ENCODE measurements at places on chromosomes 7 and 10.
A peak's percentile ranks its signal among the peaks of the same experiment; 100 is the strongest.

DNA sequence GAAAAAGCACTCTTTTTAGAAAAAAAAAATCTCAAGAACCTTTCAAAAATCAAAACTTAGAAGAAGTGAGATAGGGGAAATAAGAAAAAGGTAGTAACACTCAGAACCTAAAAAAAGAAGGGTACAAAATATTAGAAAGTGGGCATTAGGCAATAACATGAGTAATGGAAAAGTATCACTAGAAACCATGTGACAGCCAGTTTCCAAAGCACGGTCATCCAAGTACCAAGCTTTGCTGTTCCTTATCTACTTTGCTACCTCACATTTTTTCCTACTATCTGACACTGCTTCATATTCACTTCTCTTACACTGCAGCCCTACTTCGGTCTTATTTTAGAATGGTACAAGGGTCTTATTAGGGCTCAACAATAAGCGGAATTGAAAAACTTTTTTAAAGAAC, 30.3 kb downstream of the IMMP2L start:
- no peak for DNase-seq

DNA sequence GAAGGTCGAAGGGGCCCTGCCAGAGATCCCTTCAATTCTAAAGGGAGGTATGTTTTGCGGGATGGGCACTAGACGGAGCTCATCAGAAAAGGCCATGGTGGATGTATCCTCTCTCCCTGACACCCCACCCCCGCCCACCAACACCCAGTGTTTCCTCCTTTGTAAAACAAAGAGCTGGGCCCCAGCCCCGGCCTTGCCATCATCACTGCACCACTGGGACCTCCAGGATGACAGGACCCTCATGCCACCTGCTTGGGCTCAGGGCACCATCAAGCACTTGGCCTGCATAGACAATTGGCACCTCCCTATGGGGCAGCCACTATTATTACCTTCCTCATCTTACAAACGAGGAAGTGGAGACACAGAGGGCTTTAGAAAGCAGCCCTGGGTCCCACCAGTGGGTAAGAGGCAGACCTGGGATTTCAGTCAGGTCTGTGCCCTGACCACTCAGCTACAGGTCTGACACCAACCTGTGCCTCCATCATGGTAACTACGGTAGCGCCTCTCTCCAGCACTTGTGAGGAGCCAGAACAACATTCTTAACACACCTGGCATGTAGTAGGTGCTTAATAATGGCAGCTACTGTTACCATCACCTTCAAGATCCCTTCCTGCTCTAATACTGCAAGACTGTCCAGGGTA, 2.0 kb downstream of the CALML3 start:
- DNase-seq: no peak

GRCh38 chr10:113433711-113434110, 119.1 kb upstream of the HABP2 start:
- DNase-seq: no peak

DNA sequence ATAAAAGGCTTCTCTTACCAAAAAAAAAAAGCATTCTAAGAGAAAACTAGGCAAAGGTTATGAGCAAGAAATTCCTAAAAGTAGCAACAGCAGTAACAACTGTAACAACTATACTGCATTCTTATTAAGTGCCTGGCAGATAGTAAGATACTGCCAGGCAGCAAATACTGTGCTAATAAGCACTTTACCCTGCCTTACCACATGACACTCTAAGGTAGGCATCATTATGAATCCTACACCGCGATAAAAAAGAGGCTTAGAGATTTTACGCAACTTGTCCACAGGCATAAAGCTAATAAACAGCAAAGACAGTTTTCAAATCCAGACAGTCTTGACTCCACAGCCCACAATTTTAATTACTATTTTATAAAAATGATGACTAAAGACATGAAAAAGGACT, 83.2 kb downstream of the USP6NL start:
- no peak for DNase-seq

GRCh38 chr10:7491230-7491629, 80.4 kb upstream of the SFMBT2 start:
- no peak for DNase-seq

DNA sequence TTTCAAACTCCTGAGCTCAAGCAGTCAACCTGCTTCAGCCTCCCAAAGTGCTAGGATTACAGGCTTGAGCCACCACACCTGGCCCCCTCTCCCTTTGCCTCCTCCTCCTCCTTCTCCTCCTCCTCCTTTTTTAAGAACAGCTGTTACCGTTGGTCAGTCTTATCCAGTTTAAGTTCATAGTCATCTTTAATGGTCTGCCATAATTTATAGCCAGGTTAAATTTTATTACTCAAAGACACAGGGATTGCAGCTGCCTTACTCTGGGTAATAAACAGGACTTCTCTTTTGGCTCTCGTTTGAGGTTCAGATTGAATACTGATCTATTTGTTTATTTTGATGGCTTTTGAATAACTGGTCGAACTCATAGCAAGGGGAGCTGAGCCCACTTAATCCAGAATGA, 35.2 kb downstream of the ATOH7 start:
- DNase-seq: no peak

- no peak for DNase-seq
Measured at GRCh38 chr7:74043523-74043951, 15.6 kb downstream of the ELN start.

- no peak for DNase-seq
Measured at GRCh38 chr7:108719631-108720030, 150.0 kb downstream of the DNAJB9 start.

DNA sequence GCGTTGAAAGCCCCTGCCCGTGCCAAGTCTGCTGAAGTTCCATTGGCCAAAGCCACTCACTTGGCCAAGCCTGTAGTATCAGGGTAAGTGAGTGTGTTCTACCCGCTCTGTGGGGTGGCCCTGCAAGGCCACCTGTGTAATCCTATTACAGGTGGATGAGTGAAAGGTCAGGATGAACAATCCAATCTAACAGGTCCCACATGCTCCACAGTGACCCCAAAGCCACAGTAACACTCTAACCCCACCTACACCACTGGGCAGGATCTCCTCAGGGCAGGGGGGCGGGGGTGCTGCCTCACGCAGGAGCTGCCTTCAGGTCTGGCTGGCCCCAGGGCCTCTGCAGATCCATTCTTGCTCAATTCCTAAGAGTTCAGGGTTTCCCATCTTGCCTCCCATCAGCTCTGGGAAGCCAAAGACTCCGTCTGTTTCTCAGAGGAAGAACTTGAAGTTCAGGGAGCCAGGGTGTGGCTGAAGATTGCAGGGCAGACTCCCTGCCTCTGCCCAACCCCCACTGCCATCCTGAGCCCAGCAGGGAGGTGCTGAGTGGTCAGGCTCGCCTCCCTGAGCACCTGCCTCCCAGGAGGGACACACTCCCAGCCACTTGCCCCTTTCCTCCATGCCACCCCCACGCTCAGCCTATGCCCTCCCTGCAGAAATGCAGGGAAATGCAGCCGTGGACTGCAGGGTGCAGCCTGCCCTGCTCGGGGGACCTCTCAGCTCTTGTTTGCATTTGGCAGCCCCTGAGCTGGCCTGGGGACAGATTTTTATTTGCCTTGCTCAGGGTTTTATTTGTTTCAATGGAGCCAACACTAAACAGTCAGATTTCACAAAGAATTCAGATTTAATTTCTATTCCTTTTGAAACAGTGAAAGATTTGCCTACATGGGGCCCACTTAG, 9.8 kb upstream of the COMTD1 start:
- DNase-seq: no peak

DNA sequence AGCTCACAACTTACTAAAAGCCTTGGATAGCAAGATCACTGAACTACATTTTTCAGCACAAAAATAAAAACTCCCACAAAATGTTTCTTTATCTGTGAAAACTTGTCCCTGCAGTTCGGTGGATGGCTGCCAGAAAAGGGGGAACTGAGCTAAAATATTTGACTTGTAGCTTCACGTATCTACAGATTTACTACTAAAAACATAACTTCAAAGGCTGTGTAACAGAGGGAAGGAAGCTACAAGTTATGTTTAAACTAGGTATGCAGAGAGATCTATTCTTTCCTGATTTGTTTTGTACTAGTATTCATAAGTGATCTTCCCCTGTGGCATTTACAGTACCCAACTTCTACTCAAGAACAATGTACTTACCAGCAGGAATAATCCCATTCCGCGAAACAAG, 25.1 kb downstream of the SGCE start:
- no peak for DNase-seq

GRCh38 chr10:60818134-60818770, 40.0 kb downstream of the CDK1 start:
- DNase-seq: no peak

DNA sequence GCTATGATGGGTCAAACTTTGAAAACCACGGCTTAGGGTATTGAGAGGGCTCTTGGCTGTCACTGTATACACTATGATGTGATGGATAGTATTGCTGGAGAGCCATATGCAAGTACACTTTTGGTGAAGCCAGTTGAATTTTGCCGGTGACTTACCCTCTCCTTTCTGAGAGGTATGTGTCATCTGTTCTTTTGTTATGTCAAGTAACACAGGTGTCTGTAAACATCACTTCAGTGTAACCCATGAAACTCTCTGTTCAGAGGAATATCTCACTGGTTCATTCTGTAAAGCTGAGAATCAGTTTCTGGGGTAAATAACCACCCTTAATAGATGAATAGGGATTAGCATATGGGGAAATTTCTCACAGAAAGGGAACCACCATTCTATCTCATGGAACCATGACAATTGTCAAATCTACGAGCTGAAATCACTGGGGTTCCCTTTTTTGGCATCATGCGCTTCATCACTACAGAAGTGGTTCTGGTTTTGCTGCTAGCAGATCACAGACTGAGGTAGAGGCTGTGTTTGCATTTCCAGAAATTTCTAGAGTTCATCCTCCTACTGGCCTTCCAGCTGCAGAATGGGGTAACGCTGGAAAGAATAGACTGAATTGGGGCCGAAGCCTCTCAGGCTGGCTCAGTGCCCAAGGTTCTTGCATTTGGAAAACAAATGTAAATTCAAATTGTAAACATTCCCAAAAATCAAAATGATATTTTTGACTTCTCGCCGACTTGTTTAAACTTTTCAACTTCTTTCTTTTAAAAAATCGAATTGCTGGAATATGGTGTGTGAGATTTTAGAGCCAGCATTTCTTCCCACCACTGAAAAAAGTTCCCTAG, 83.3 kb upstream of the CREB5 start:
- DNase-seq: peak; percentile 26

DNA sequence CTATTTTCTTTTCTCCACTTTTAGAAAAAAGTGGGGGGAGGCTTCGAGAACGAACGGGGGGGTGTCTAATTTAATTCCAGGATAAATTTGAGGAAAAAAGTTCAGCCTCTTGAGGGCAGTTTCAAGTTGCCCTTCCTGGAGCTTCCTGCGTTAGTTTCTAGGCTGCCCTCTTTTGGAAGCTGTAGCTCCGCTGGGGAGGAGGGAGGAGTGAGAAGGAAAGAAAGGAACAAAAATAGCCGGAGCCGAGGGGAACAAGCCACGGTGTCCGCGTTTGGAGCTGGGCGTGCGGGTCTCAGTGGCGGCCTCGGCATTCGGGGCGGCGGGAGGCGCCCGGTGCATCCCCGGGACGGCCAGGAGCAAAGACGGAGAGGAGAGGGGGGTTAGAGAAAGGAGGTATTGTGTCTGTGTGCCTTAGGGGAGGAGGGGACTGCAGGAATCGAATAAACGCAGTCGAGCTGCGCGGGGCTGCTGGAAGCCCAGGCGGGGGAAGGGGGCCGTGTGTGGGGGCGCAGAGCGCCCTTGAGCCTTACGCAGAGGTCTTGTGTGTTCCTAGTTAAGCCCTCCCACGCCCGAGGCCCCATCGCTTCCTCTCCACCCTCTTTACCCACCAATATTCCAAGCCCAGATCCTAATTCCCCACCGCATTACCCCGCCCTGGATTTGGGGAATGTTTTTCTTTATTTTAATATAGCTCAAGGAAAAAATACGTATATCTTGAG, 2.0 kb upstream of the TNRC18 start:
- DNase-seq: no peak

DNA sequence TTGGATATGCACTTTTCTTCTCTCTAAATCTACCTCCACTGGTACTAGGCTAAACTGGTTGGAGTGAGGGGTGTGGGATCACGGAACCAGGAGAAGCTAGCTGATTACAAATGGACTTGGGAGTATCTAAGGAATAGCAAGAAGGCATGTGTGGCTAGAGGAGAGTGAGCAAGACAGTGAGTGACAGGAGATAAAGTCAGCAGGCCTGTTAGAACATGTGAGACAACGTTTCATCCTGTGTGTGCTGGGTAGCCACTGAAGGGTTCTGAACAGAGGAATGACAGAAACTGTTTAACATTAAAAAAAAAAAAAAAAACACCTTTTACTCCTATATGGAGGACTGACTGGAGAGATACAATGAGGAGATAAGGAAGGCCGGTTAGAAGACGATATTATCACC, 51.7 kb downstream of the ZNF438 start:
- DNase-seq: no peak

GRCh38 chr10:98331885-98332284, 63.9 kb upstream of the LOXL4 start:
- peak; percentile 30 for DNase-seq

GRCh38 chr7:73768641-73769480, 1.2 kb downstream of the CLDN3 start:
- no peak for DNase-seq

DNA sequence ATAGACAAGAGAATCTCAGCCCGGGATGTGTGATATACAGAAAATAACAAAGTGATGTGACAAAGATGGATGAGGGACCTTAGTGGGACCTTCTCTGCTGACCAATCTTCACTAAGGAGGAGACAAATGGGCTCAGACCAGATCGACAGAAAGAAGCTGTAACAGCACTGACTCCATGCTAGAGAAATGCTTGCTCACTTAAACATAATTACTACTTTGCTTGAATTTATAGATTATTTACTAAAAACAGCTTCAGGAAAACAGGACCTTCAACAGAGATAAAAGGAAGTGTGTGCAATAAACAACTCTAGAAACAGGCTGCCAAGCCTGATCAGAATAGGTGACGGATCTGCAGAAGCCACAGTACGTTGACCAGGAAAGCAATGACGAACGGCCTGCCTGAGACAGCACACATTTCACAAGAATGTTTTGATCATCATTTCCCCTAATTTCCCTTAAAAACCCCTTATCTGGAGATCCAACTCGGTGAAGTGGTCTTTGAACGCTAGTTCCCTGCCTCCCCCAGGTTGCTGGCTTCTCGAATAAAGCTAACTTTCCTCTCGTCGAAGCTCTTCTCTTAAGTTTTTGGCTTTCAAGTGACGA, 98.4 kb upstream of the STEAP1B start:
- no peak for DNase-seq
